ENCODE measurements at places on chromosomes 16 and 17.

GRCh38 chr16:23294260-23294659 lies 7.8 kb upstream of the SCNN1B start:
- no peak for DNase-seq

- no peak for DNase-seq
Observed at GRCh38 chr16:86375851-86376250, 134.5 kb upstream of the FOXF1 start.

DNA sequence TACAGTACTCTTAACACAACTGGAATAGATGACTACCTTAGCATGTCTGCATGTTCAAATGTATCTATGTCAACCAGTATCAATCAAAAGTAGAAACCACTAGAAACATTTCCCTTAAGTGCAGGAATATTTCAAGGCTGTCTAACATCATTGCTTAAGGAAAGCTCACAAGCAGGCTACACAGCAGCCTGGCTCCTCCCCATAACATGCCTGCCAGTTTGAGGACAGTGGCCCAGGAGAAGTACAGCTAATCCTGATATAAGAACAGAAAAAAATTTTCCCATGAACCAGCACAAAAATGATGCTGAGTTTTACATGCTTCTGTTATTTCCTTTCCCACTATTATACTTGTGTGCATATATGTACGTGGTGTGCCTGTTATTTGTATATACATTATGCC lies 175.1 kb downstream of the MYO1D start:
- DNase-seq: no peak

DNA sequence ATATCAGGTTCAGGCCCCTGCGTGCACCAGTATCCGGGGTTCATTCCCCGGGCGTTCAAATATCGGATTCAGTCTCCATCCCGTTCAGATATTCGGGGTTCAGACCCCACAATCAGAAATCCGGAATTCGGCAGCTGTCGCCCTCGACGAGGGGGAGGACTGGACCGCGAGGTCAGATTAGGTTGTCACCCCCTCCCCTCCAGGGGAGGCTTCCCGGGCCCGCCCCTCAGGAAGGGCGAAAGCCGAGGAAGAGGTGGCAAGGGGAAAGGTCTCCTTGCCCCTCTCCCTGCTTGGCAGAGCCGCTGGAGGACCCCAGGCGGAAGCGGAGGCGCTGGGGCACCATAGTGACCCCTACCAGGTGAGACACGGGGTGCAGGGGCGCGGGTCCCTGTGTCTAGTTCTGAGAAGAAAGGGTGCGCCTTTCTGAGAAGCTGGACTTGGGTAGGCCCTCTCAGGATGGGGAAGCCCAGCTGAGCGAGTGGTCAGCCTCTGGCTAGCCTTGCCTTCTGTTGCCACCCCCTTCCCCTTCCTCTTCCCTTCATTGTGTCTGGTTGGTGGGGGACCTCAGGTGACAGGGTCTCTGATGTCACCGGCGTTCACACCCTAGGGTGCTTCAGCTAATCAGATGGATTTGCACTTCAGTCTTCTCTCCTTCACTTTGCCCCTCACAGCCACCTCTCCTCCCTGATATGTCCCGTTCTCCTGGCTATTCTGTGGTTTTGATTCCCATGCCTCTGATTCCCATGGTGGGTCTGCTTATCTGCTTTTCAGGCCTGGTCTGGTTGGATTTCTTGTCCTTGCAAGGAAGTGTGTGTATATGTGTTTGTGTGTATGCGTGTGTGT lies 844 bp downstream of the TAOK2 start:
- no peak for DNase-seq

DNA sequence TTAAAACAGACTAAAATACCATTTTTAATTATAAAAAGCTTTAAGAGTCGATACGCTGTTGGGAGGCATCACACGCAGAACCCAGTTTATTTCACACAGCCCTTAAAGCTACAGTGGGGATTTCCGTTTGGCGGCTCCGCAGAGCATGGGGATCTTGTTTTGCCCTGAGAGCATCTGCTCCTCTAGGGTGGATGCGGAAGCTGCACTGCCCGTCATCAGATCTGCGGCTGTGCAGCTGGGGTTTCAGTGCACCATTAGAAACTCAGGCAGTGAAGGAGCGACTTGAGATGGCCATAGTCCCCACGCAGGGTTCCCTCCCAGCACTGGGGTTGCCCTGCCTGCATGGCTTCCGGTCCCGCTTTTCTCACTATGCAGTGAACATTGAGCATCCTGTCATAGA lies 62.2 kb upstream of the CHMP6 start:
- no peak for DNase-seq

DNA sequence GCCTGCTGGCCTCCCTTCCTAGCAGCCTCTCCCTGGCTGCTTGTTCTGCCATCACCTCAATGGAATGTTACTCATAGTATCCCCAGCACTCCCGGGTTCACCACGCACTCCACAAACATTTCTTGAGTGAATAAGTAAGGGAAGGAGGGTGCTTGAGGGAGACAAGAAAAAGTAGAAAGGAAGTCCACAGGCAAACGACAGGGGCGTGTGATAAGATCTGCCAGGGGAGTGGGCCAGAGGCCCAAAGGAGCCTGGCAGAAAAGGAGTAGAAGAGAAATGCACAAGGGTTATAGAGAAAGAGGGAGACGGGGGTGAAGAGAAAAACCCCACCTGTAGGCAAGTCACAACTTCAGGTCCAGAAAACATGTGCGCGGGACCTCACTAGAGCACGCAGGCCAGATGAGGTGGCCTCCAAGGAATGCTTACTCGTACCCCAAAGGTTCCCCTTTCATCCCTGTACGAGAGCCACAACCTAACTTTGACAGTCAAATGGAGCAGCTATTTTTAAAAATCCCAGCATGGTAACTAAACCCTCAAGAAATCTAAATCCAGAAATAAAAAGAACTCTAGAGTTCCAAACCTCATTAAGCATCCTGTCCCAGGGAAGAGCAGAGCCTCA lies 6.6 kb downstream of the ZDHHC7 start:
- no peak for DNase-seq

DNA sequence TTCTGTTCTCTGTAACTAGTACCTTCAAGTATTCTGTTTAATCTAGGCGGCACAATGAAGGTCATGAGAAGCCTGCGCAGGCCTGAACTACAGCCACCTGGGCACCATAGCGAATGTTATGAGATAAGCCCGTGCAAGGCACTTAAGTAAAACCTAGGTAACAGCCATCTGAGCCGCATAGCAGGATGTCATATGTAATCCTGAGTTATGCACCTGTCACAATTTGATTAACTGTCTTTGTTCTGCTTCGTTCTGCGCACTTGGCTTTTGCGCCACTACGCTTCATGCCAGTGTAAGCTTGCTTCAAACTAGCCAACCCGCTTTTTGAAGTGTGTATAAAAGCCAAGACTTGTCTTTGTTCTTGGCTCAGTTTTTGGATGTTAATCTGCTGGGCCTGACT lies 449.8 kb downstream of the KCNJ18 start:
- no peak for DNase-seq

- DNase-seq: no peak
Observed at GRCh38 chr17:35748341-35748841, 4.6 kb downstream of the GAS2L2 start.

GRCh38 chr17:33623841-33624240 lies 330.7 kb upstream of the ASIC2 start:
- DNase-seq: no peak

Data from central memory CD4-positive, alpha-beta T cell (primary cell).